Esophagus squamous epithelium (tissue), 5 donors: ENCODE measurements at places on chromosomes 7 and 10.

DNA sequence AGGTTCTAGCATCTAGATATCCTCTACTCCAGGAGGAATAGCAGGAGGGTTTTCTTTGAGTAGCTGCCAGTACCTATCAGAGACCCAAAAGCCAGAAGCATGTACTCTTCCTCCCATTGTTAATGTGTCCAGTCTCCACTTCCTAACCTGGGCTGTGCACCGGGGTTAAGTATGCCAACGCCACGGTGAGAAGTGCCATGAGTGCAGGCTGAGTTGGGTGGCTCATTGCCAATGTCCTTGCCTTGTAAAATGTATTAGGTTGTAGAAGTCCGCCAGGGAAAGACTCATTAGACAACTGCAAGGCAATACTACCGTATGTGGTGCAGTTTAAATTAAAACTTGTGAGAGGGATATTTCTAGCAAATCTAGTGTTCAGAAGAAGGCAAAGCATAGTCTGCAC lies 55.0 kb upstream of the PRR15 start:
- no peak for DNase-seq

DNA sequence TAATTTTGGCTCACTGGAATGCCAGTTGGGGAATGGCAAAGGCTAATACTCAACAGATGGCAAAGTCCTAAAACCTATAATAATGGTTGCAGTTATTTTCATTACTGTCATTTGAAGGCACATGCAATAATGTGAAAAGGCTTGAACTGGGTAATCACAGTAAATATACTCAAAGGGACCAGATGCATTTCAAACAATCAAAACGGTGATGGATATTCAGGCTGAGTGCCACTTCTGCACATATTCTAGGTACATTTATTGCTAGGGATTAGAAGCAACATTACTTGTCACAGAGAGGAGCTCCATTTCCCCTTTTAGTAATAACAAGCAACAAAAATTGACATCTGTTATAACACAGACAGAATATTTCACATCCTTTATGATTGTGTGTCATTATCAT lies 171.8 kb downstream of the NXPH1 start:
- no peak for DNase-seq

GRCh38 chr10:35191523-35191922 lies 64.9 kb downstream of the CREM start:
- no peak for DNase-seq

DNA sequence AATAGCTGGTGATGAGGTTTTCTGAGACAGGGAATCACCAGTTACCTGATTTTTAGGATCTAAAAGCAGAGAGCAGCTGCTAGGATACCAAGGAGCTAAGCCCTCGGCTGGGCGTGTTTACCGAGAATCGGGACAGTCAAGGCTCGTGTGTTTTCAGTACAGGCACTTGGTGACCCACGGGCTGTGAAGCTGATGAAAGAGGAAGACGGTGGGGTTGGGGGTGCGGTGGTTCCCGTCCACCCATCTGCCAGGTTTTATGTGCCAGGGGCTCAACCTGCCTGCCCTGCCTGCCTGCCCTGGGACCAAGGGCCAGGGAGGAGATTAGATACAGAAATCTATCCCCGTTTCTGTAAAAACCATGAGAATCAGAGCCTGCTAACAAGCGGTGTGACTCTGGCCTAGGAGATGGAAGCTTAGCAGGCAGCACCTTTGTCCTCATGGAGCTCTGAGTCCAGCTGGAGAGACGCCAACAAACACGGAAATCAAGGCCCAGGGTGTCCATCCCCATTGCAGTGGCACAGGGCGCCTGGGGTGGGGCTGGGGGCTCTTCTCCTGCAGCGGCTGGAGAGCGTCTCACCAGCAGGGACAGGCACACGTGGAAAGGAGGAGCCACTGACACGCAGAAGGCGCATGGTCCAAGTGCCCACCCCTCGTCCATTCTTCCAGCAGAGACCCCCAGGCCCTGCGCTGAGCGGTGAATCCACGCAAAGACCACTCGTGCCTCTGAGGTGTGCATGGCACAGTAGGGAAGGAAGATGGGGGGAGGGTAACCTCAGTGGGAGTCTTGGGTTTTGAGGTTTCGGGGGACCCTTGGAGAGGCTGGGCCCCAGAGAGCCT lies 265.0 kb upstream of the TCERG1L start:
- no peak for DNase-seq

DNA sequence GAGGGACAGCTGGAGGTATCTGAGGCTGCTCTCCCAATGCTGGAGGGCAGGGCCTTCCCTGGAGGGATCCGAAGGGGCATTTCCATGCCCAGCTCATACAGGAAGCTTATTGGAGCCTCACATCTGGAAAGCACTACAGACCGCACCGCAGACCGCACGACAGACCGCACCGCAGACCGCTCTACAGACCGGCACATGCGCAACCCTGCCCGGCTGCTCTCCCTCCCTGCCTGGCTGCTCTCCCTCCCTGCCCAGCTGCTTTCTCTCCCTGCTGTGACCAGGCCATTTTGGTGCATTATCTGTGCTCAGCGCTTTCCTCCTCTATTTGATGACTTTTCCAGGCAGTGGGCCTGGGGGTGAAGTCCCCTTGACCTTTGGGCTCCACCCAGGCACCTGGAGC lies 39.6 kb upstream of the EN2 start:
- no peak for DNase-seq

DNA sequence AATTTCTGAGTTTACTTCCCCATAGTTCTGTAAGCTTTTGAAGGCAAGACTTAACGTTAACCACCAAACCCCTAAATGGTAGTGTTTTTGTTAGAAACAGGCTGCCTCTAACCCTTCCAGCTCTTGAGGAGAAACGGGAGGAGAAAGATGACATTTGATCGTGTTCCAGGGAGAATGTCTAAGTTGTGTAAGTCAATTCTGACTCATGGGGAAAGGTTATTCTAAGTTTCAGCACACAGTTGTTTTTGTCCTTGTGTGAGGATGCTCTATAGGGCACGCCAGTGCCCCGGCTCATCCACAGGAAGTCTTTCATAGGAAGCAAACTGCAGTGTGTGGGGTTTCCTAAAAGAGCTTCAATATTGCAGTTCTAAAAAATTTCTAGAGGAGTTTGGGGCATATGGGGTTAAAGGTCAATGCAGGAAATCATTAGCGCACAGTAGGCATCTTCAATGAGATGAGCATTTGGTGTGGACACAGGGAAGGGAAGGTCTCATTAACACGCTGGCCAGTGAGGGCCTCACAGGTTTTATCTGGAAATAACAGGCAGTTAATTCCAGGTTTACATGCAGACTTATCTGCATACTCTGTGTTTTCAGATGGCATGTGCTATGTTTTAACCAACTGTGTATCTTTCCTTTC lies 638.2 kb upstream of the IGFBP3 start:
- DNase-seq: no peak

- no peak for DNase-seq
Observed at GRCh38 chr10:6037422-6037821, 24.7 kb downstream of the IL2RA start.

DNA sequence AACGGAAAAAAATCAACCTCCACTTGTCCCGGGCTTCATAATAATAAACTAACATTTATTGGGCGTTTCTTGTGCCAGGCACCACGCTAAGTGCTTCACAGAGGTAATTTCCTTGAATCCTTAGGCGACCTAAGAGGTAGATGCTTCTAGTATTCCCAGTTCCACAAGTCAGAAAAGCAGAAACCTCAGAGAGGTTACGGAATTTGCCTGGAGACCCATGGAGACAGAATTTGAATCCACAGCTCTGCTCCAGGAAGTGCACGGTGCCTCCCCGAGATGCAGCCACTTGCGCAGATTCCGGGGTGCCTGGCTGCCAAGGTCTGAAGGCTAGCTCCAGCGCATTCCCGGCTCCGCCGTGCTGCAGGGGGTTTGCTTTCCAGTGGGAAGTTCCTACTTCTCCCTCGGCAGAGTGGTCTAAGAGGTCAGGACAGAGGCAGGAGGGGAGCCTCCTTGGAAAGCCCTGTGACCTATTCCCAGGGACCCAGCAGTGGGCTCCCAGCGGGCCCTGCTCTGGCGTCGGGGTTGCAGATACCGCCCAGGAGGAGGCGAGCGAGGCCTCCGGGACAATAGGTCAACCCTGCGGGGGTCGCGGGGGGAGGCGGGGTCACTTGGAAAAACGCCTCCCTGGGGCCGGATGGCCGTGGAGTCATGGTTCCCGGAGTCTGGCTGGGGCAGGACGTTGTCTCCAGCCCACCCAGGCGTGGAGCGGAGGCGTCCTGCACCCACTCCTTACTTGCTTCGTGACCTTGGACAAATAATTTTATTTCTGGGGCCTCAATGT lies 10.1 kb upstream of the NKX2-3 start:
- DNase-seq: no peak

- no peak for DNase-seq
Observed at GRCh38 chr7:129188892-129189660, 643 bp downstream of the SMO start.

- no peak for DNase-seq
Observed at GRCh38 chr10:80411267-80411668, 2.9 kb downstream of the PRXL2A start.

DNA sequence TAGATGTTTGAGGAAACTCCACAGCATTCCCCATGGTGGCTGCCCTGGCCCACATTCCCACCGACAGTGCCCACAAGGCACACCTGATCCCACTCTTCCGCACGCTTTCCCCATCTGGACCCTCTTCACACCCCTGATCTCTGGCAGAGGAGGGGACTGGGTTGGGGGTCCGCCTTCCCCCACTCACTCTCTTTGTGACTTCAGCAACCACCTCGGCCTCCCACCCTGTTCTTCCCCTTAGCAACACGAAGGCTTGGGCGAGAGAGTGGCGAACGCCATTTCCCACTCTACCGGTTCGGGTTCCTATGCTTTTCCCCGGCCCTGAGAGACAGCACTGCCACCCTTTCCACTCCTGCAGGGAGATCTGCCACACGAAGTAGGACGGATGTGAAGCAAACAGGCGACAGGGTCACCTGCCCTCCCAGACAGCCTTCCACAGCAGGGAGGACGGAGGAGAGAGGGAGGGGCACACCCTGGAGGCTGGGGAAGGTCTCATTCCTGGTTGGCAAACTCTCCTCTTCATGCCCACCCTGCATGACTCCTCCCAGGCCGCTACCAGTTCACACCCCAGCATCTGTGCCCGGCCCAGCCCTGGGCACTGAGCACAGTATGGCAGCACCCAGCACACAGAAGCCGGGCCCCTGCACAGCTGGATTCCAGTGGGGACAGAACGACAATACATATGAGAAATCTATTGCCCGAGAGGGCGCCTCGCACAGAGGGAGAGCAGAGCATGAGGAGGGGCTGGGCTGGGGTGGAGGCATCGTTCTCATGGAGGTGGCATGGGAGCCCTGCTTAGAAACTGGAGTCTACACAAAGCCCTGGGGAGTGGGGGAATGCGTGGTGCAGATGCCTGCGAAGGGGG lies 93.5 kb downstream of the PAXIP1 start:
- no peak for DNase-seq

DNA sequence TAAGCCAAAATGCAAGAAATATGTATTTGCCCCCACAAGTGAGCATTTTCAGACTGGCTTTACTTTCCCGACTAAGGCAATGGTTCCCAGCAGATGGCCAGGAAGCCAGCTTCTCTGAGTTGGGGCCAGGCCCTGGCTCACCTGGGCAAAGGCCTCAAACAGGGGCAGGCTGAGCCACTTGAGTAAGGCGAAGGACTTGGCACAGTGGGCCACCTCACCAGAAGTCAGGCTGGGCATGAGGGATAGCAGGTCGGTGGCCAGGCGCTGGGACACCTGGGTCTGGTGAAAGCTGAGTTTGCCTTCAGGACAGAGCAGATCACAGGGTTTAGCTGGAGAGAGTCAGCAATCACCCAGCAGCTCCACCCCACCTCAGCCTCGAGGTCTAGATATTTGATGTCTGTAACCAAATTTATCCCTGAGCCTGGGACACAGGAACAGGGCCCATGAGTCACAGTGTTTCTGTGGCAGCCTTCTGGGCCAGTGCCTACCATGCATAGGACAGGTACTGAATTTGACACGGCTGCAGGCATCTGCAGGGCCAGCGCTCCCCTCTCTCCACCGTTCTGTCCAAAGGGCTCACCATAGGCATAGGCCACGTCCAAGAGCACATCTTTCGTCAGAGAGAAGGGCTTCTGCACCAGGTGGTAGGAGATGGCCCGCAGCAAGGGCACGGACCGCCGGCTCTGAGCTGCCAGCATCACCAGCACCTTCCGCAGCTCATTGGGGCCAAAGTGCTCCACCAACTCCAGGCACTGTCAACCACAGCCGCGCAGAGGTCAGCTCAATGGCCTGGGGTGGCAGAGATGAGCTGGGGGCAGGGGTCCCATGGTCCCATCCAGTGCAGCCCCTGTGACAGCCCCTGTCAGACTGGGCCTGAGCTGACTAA lies 7.3 kb downstream of the TBRG4 start:
- no peak for DNase-seq

- DNase-seq: no peak
Observed at GRCh38 chr7:73812996-73813395, 17.8 kb upstream of the CLDN4 start.

- DNase-seq: no peak
Observed at GRCh38 chr7:130719541-130719940, 14.5 kb downstream of the KLF14 start.

DNA sequence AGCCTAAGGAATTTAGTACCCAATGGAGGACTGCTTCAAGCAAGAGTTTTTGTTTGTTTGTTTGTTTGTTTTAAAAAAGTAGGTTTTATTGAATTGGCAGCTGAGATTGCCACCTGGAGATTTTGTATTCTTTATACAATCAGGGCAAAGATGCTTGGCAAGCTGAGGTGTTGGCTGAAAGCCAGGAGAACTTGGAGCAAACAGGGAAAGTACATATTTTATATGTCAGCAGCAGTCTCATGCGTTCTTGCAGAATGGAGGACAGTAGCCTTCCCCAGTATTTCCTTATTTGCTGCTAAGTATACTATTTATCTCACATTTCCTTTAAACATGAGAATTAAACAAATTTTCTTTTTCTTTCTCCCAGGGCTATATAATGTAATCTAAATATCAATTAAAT lies 22.6 kb upstream of the ICA1 start:
- no peak for DNase-seq

DNA sequence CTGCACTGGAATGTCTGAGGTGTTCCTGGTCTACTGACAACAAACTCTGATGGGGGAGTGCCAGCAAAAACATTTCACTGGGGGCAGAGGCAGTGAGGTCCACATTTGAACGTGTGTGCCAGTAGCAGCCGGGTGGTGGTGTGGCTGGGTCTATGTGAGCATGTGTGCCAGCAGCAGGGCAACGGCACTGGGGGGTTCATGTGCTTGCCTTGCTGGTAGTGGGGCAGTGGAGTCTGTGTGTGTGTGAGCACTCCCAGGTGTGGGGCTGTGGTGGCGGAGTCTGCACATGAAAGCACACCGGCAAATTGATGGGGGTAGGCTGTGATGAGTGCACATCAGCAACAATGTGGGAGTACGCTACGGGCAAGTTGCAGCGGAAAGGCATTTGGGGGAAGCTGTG lies 49.4 kb upstream of the SORCS1 start:
- no peak for DNase-seq

- no peak for DNase-seq
Observed at GRCh38 chr10:79502561-79503309, 9.6 kb upstream of the EIF5AL1 start.

DNA sequence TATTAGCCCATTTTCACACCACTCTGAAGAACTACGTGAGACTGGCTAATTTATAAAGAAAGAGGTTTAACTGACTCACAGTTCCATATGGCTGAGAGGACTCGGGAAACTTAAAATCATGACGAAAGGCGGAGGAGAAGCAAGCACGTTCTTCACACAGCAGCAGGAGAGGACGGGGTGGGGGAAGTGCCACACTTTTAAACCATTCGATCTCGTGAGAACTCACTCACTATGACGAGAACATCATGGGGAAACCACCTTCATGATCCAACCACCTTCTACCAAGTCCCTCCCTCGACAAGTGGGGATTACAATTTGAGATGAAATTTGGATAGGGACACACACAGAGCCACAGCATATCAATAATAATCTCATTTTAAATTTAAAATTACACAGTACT lies 80.2 kb downstream of the VWDE start:
- no peak for DNase-seq
